Stimulated activated CD4-positive, alpha-beta T cell treated with anti-CD3 and anti-CD28 coated beads, TNF-alpha, amount 100 ng/mL, for 4 hours (primary cell): ENCODE measurements at places on chromosomes 2 and 18.

- no peak for DNase-seq
These were observed at the start of gene HMSD for GRCh38 chr18:63949068-63949737. Gene HMSD, plus strand, starts transcription at chr18:63949301. Its CDS starts 4,155 bp downstream, at chr18:63953456.

GRCh38 chr2:197168705-197169104 is 141.9 kb downstream of the ANKRD44 start:
- peak; percentile 48 for DNase-seq

DNA sequence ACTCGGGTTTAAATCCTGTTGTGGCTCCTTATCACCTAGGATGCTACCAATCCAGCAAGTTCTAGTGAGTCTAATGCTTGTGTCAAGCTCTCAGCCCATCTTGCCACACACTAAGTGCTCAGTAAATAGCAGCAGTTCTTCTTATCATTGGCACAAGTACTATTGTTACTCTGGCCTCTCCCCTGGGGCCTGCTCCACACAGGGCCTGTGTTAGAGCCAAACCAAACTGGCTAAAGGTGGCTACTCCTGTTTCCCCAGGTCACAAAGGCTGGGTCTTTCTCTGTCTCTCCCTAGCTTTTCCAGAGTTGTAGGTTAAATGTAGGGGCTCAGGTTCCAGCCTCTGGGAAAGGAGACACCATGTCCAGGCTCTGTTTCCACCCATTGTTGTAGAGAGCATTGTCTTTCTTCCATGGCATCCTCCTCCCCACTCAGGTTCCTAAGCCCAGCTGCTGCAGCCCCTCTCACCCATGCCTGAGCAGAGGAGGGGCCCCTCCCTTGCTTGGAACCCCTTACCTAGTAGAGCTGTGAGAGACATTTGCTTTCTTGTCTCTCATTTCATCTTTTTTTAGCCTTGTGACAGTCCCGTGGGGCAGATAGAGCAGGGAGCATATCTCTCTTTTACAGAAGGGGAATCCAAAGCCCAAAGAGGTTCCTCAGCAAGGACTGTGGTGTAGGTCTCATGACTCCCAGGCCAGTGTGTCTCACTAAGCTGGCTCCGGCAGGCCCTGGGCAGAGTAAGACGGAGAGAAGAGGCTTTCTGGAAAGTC is 56.4 kb upstream of the OTOF start:
- DNase-seq, result no peak

DNA sequence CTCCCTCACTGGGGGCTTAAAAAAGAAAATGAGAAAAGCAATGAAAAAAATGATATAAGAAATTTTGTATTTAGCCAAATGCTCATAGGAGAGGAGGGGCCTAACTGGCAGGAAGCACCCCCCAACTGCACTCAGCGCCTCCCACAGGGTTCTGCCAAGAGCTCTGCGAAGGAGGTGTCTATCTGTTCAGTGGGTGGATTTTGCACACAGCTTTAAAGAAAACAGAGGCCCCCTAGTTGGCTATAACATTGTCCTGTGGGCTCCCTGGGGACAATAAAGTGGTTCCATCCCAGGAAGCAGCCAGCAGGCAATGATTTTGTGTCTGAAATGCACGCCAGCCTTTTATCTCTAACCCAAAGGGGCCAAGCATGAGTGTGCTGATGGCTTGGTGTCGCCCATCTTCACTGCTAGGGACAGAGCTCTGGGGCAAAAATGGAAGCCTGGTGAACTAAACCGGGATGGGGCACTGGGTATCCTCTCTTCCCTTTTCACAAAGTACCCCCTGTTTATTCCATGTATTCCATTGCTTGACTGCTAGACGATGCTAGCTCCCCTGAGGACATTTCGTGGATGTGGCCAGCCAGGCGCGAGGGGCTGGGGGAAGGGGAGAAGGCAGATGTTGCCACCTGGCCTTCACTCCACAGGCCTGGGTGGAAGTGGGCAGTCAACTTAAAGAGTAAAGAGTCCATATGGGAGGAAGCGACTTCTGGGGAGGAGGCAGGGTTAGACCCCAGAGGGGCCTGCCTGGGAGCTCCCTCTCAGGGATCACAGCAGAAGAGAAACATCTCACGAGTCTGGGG is 205.7 kb downstream of the CYP26B1 start:
- DNase-seq, result no peak
